ENCODE measurements at places on chromosomes 16 and 17. TPM values are rescaled to one million over a fixed set of nuclear protein-coding genes. Genes with fewer than 3 reads are reported as not detected.

RAP1GAP2 gene
- 7.4 TPM for total RNA-seq

WFIKKN1 gene
- 0.42 TPM for total RNA-seq

HSPB9 gene
- total RNA-seq, result 0.42 TPM

RANGRF gene
- total RNA-seq, result 43.6 TPM

GRIN2A gene
- 3.3 TPM for total RNA-seq

TMC7 gene
- 0.40 TPM for total RNA-seq

CSH2 gene
- not detected for total RNA-seq

VAT1L gene
- 6.3 TPM for total RNA-seq

DNA sequence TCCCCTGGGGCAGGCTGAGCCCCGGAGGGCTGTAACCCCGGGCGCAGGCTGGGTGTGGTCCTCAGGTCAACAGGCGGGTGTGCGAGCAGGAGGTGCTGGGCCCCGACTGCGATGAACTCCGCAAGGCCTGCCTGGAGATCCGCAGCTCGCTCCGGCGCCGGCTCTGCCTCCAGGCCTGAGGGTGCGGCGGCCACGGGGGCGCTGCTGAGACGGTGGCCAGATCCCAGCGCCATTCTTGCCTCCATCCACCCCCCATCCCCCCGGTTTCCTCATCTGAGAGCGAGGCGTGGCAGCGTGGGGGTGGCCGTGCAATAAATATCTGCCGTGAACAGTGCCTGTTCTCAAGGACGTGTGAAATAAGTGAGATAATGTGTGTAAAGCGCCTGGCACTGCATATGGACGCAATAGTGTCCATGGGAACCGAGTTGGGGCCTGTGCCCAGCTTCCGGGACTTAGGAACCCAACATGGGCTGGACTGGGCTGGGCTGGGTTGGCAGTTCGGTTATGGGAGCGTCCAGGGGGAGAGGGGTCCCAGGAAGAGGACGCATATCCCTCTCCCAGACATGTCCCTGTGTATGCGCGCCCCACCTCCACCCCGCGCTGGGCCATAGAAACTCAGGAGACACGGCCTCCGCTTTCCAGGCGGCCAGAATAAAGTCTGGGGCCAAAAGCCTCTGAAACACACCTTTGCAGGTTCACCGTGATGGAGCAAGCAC, 15.0 kb downstream of the ZNF213 start:
- peak overlapping the region; percentile 70 for H3K4me3 ChIP-seq
- peak overlapping the region; percentile 91 for H3K27ac ChIP-seq
- no peak for DNase-seq
- no peaks in the 10 kb centered on the region for H3K36me3 ChIP-seq
- H3K4me1 ChIP-seq, result peaks cover 36% of the 10 kb centered on the region
- H3K27me3 ChIP-seq, result no peaks in the 10 kb centered on the region

GRCh38 chr16:11712122-11712521, 30.5 kb downstream of the TXNDC11 start:
- H3K4me3 ChIP-seq, result no peak overlapping the region
- no peaks in the 10 kb centered on the region for H3K27me3 ChIP-seq
- H3K36me3 ChIP-seq, result peaks cover 49% of the 10 kb centered on the region
- H3K27ac ChIP-seq, result no peak overlapping the region
- no peak for DNase-seq

GRCh38 chr16:11016993-11017392, 72.6 kb downstream of the CLEC16A start:
- peaks cover 10% of the 10 kb centered on the region for H3K4me1 ChIP-seq
- H3K27ac ChIP-seq, result peak overlapping the region; percentile 18
- DNase-seq, result peak; percentile 94
- H3K36me3 ChIP-seq, result no peaks in the 10 kb centered on the region

GRCh38 chr17:77472468-77473310, 331.9 kb downstream of the SEC14L1 start:
- DNase-seq, result no peak
- peaks cover 82% of the 10 kb centered on the region for H3K4me1 ChIP-seq
- H3K27me3 ChIP-seq, result no peaks in the 10 kb centered on the region
- H3K4me3 ChIP-seq, result peak overlapping the region; percentile 21
- peaks cover 2% of the 10 kb centered on the region for H3K36me3 ChIP-seq
- H3K27ac ChIP-seq, result peak overlapping the region; percentile 90

- peaks cover 94% of the 10 kb centered on the region for H3K4me1 ChIP-seq
- H3K4me3 ChIP-seq, result no peak overlapping the region
- no peaks in the 10 kb centered on the region for H3K27me3 ChIP-seq
- H3K36me3 ChIP-seq, result no peaks in the 10 kb centered on the region
- DNase-seq, result no peak
- H3K27ac ChIP-seq, result peak overlapping the region; percentile 97
Observed at GRCh38 chr16:88781140-88782077, 3.6 kb downstream of the PIEZO1 start.

DNA sequence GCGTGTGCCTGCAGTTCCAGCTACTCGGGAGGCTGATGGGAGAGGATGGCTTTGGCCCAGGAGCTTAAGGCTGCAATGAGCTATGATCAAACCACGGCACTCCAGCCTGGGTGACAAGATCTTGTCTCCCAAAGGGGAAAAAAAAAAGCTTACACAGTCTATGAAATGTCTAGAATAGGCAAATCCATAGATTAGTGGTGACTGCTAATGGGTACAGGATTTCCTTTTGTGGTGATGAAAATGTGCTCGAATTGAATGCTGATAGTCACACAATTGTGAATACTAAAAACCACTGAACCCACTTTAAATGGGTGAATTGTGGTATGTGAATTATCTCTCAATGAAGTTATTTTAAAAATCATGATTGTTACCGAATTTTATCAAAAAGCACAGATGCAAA, 14.9 kb downstream of the USP7 start:
- no peak for DNase-seq
- no peak overlapping the region for H3K4me3 ChIP-seq
- peaks cover 94% of the 10 kb centered on the region for H3K4me1 ChIP-seq
- H3K27me3 ChIP-seq, result no peaks in the 10 kb centered on the region

GRCh38 chr16:86363057-86363490, 147.3 kb upstream of the FOXF1 start:
- no peaks in the 10 kb centered on the region for H3K36me3 ChIP-seq
- no peaks in the 10 kb centered on the region for H3K4me1 ChIP-seq
- H3K4me3 ChIP-seq, result no peak overlapping the region

DNA sequence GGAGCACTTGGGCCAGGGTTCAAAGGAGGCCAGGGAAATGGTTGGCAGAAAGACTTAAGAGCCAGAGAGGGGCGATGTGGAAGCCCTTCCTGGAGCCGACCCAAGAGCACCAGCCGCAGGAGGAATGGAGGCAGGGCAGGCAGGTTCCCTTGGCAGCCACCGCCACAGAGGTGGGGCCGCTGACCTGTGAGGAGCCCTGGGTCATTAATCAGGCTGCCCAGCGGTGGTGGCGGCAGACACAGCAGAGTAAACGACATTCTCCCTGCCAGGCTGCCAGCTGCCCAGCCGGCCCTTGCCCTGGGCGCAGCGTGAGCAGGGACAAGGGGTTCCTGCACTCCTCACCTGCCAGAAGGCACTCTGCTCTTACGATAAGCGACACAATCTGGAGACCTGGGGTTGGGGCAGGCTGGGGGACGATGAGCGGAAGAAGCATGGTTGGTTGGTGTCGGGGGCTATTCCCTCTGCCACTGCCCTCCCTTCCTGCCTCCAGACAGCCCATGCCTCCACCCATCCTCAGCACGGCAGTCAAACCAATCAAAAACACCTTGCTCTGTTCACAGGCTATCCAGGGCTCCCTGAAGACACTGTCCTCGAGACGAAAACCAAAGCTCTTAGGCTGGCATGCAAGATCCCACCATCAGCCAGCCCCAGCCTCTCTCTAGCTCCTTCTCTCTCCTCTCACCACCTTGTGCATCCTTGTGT, 40.9 kb downstream of the PLXDC1 start:
- no peak overlapping the region for H3K27ac ChIP-seq
- no peaks in the 10 kb centered on the region for H3K27me3 ChIP-seq
- no peak for DNase-seq
- H3K36me3 ChIP-seq, result no peaks in the 10 kb centered on the region
- H3K4me1 ChIP-seq, result peaks cover 26% of the 10 kb centered on the region

- peak within 1 kb of the TSS; percentile 68 for H3K4me3 ChIP-seq
- H3K27ac ChIP-seq, result peak within 1 kb of the TSS; percentile 91
- DNase-seq, result peak; percentile 97
- peaks cover 16% of the 10 kb centered on the region for H3K4me1 ChIP-seq
- H3K36me3 ChIP-seq, result no peaks in the 10 kb centered on the region
Observed at GRCh38 chr17:8288336-8289102, at the start of gene RANGRF. Gene RANGRF (plus strand): TSS chr17:8288670. CDS start chr17:8288789, 119 bp downstream.

Measured in esophagus muscularis mucosa (tissue), 4 donors.